ENCODE measurements at places on chromosomes 4 and X.

GRCh38 chr4:117984366-117984680, 50.0 kb upstream of the NDST3 start:
- DNase-seq = no peak

- DNase-seq = no peak
Measured at GRCh38 chr4:119894650-119895208, 171.9 kb downstream of the MAD2L1 start.

GRCh38 chrX:126820700-126821420, 1.3 kb downstream of the PRR32 start:
- DNase-seq = no peak

DNA sequence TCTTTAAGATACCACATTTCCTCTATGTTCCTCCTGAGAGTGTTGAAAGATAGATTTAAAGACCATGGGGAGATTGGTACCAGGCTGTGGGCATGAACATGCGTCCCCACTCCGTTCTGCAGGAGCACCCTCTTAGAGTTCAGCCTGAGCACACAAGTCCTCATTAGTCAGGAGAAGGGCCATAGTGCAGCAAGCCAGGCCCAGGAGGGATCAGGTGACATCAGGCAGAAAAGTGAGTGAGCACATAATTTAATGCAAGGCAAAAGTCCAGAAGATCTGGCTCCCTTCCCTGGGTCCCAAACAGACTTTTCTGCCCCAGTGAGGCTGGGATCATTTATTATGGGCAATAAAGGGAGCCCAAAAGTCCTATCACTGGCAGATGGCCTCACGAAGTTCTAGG, 263.7 kb upstream of the AGTR2 start:
- DNase-seq = no peak

- DNase-seq = no peak
Measured at GRCh38 chrX:72409993-72410392, 104.3 kb upstream of the CITED1 start.

DNA sequence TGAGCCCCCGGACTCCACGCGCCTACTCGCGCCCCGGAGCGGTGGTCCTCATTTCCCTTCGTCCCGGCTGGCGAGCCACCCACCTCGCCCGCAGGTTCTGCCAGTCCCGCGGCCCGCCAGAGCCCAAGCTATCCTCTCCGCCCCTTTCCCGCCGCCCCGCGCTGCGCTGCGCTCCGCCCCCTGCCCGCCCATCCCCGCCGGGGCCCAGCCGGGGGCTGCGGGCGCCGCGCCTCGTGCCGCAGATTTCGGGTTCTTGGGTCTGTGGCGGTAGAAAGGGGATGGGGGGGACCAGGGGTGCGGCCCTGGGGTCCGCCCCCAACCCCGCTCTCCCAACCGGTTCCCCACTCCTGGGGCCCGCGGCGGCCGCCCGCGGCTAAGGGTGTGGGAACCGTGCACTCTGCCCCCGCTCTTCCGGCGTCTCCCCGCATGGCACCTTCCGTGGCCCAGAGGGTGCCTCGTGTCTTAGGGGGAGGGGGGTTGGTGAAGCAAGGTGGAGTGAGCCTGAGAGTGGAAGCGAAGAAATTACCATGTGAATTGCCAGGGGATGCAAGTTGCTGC, 650.8 kb upstream of the DIPK2B start:
- peak; percentile 13 for DNase-seq

GRCh38 chrX:25968920-25969319, 169.2 kb upstream of the MAGEB18 start:
- no peak for DNase-seq

DNA sequence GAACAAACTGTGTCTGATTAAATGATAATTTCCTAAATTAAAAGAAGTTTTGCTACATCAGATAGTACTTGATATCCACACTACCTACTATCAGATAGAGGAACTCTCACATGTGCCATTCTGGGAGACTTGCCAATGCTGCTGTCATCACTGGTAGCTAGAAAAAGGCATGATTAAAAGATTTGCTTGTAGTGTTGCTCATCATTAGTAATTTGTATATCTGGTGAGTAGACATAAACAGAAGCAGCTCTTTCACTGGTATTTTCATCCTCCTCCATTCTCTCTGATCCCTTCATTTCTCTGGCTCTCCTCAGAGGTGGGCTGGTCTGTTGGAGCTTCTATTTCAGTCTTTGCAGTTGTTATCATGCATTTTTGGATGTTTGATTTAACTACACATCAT, 56.0 kb downstream of the SPRY1 start:
- DNase-seq = no peak

DNA sequence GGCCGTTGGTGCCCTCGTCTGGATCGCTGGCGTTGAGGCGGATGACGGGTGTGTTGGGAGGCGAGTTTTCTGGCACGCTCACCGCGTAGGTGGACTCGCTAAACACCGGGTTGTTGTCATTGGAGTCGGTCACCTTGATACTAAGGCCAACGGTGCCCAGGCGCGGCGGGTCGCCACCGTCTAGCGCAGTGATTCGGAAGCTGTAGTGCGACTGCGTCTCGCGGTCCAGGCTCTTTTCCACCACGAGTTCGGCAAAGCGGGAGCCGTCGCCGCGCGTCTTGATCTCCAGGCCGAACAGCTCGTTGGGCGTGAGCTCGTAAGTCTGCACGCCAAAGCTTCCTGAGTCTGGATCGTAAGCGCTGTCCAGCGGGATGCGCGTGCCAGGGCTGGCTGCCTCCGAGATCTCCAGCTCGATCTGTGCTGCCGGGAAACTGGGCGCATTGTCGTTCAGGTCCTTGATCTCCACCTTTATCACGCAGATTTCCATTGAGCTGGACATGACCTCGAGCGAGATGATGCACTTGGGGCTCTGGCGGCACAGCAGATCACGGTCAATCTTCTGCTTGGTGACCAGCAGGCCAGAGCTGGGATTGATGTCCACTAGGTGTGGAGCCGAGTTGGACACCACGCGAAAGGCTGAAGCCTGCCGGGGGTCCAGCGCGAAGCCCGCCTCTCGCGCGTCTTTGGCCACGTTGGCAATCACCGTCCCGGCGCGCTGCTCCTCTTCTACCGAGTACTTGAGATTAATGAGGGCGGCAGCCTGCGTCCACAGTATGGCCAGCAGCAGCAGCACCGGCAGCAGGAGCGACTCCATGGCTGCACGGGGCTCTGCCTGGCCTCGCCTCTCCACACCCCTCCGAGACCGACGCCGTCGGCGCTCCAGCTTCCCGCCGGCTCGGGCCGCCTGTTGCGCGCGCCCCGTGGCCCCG, 2.0 kb downstream of the PCDH19 start:
- no peak for DNase-seq

DNA sequence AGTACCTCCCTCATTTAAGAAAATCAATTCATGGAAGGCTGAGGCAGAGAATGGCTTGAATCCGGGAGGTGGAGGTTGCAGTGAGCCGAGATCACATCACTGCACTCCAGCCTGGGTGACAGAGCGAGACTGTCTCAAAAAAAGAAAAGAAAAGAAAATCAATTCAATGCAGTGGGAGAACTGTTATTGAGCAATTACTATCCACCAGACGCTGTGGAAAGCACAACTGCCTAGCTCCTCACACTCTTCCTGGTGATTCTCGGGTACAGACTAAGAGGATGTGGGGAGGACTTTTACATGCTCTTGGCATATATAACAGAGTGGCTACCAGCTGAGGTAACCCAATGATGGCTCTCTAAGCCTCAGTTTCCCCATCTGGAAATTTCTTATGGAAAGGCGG, 2.7 kb upstream of the TMSB4X start:
- DNase-seq = no peak

GRCh38 chr4:146945556-146946374, at the start of gene TTC29:
TSS of gene TTC29 (minus strand) at chr4:146945864. CDS start at chr4:146939895, 5,969 bp downstream.
- DNase-seq = peak; percentile 62

GRCh38 chr4:61320154-61320553, 120.0 kb downstream of the ADGRL3 start:
- no peak for DNase-seq

DNA sequence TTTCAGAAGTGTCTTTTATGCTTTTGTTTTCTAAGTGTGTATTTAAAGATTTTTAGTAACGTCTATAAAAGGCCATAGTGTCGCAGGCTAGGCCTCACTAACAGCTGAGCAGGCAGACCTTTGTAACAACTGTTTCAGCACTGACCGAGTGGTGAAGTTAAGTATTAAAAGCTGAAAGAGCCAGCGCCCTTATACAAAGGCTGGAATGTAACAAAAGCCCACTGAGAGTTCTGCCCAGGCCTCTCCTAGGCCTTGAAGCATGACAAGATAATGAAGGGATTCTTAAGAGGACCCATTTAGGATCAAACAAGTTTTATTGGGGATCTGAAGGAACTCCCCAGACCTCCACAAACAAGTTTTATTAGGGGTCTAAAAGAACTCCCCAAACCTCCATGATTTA, 722.5 kb upstream of the PRKX start:
- no peak for DNase-seq

GRCh38 chrX:136047969-136048368, 62.7 kb downstream of the SLC9A6 start:
- DNase-seq = no peak

DNA sequence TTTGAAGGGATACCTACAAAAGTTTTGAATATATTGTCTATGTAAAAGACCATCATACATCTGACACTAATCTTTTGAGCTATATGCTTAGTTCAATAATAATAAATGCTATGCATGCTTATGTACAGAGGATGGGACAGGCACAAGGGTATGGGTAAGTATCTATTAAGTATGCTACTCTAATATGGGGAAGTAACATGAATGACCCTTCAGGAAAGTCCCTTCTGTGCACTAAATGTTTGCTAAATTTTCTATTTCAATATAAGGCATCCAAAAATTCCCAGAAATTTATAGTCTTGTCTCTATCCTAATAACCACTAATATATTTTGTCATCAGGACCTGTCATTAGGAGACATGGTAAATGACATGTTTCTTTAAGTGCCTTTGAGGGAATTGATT, 19.0 kb downstream of the ATP8A1 start:
- no peak for DNase-seq

DNA sequence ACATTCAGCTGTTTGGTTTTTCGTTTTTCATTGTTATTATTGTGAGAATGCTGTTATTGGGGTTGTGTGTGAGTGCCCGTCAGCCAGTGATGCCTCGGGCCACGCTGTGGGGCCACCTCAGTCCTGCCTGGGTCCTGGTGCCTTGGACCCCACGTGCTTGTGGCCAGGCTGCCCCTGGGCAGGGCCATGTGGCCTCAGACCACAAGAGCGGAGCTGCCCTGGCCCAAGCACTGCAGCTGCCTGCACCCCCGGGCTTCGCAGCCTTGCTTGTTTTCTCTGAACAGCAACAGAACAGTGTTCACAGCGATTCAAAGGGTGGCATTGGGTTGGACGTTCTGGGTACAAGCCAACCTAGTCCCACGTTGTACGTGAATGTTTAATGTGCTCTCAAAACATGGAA, 56.9 kb downstream of the CPLX1 start:
- DNase-seq = no peak

GRCh38 chr4:31080887-31081286, 360.7 kb downstream of the PCDH7 start:
- DNase-seq = no peak

DNA sequence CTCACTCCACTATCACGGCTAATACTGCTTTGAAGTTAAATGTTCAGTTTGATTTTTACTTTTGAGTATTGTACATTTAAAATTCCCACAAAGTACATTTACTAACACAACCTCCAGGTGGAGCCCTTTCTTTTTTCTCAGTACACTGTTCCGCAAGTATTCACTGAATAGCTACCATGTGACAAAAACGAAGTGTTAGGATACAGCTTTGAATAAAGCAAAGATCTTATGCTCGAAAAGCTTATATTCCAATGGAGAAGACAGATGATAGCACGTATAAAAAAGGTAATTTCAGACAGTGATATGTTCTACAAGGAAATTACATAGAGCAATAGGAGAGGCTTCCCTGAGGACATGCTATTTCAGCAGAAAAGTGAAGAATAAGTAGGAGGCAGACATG, 60.7 kb upstream of the ABCG2 start:
- no peak for DNase-seq

GRCh38 chr4:56552273-56552672, 46.7 kb downstream of the ARL9 start:
- no peak for DNase-seq

DNA sequence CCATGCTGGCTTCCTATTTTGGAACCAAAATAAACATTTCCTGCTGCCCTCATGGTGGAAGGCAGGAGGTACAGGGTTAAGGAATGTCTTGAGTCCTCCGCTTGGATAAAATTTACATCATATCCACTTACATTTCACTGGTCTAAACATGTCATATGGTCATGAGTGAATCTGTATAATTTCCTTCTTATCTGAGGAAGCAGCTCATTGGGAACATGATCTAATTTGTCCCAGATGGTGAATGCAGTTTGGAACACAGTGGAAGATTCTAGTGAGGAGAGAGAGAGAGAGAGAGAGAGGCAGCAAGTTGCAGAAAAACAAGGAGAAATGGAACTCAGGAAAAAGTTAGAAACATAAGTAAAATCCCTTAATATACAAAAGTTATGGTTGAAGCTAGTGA, 46.8 kb downstream of the MXRA5 start:
- DNase-seq = no peak

- no peak for DNase-seq
Measured at GRCh38 chr4:155667568-155668511, 1.2 kb downstream of the GUCY1A1 start.

GRCh38 chr4:3607690-3608552, 75.7 kb upstream of the LRPAP1 start:
- DNase-seq = no peak

DNA sequence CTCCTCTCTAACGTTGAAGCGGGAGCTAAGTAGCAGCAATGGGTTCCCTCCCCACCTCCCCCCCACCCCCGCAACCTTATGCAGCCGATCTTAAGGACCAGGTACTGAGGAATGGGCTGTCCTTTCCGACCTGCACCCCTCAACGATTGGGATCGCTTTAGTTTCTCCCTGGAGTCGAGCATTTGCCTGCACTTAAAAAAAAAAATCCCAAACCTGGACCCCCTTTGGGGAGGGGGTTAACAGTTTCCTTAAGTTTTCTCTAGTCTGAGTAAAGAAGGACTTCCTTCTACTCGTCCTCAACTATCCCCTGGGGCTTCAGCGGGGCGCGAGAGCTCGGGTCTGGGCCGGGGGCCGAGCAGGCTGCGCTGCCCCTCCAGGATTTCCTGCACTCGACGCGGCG, 25.7 kb upstream of the BCORL1 start:
- no peak for DNase-seq

DNA sequence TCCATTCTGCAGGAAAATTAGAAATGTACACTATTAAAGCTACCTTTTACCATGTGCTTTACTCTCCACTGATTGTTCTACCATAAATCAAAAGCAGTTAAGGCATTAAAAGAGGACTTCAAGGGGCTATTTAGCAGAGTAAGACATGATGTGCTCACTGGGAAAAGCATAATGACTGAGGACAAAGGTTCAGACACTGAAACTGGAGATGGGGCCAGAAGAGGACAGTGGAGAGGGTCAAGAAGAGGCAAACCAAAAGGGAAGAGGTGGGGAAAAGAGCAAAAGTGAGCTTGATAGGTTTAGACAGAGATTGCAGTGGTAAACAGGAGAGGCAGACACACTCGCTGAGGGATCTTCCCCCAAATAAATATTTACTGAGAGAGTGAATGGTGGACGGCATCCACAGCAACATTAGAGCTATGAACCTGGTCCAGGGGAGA, 23.8 kb downstream of the SH3RF1 start:
- DNase-seq = no peak

All from central memory CD8-positive, alpha-beta T cell (primary cell).